ENCODE measurements at places on chromosomes 13 and 19.

- peak; percentile 22 for DNase-seq
Measured at GRCh38 chr19:41872775-41873647, 4.1 kb upstream of the CD79A start.

GRCh38 chr19:13318190-13318589 lies 168.0 kb downstream of the IER2 start:
- no peak for DNase-seq

DNA sequence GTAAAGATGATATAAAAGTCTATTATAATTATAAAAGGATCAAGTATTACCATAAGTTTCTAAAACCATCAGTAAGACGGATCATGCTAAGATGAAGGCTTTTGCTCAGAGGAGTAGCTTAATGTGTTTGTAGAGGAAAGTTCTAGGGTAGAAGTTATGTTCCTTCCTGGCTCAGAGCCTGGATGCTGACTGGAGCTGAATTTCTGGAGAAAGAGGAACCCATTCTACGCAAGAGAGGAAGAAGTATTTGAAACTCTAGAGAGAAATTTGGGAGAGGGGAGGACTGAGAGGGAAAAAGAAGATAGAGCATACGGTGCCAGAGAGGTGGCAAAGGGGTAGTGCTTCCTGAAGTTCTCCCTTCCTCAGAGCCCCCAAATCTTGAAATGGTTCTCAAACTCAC lies 51.4 kb upstream of the SGCG start:
- DNase-seq: no peak

DNA sequence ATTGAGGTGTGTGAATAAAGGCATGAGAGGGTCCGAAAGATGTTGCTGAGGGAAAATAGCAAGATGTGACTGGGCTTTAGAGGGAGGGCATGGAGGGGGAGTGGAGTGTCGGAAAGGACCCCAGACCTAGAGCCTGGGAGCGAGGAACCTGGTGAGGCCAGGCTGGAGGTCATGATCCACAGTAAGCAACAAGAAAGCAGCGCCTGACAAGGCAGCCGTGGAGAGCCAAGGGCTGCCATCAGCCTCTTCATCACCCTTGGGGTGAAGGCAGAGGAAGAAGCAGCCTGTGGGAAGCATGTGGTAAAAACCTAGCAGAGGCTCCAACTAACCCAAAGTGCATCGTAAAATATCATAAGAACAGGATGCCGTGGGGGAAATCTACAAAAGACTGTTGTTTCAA lies 162.8 kb upstream of the SOX1 start:
- DNase-seq: no peak

GRCh38 chr19:28475525-28475924 lies 737.4 kb downstream of the UQCRFS1 start:
- DNase-seq: no peak

GRCh38 chr19:6023085-6023682 lies 45.2 kb upstream of the RANBP3 start:
- DNase-seq: no peak

DNA sequence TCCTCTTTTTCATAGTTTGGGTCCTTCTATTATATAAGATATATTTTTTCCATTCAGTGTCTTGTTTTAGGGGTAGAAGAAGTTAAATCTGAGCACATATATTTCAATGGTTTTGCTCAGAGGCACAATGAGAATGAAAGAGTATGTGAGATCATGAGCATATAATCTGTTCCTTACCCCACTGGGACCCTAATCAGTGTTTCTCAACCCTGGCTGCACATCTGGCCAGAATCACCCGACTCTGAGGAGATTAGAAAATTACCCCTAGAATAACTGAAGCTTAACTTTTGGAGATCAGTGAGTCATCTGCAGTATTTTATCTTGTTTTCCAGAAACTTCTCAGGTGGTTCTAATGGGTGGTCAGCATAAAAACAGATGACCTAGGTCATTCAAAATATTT lies 782 bp downstream of the CYSLTR2 start:
- no peak for DNase-seq

DNA sequence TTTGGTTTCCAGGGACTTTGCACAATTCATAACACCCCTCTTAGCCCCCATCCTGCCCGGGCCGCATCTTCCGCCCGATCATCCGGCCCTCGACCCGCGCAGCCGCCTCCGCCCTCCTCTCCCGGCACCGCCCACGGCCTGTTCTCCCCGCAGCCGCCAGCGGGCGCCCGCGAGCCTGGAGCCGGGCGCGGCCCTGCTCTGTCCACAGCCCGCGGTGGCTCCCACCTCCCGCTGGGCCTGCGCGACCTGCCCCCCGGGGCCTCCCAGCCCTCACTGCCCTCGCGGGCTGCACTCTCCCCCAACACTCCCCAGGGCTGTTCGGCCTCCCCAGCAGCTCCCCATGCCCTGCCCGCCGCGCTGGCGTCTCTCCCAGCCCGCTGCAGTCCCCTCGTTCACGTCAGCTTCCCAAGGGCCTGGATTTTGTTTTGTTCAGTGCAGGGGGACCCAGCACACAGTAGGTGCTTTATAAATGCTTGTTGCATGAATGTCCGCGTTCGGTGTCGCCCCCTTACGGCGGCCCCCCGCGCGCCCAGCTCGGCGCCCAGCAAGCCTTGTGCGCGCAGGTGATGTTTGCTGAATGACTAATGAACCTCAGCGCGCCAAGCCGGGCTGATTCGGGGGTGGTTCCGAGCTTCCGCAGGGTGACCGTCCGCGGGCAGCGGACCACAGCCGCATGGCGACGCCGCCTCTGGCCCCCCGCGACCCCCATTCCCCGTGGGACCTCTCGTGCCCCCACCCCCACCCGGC lies 4.6 kb upstream of the APC2 start:
- no peak for DNase-seq

- DNase-seq: no peak
Measured at GRCh38 chr13:79126706-79127105, 279.3 kb downstream of the RBM26 start.

DNA sequence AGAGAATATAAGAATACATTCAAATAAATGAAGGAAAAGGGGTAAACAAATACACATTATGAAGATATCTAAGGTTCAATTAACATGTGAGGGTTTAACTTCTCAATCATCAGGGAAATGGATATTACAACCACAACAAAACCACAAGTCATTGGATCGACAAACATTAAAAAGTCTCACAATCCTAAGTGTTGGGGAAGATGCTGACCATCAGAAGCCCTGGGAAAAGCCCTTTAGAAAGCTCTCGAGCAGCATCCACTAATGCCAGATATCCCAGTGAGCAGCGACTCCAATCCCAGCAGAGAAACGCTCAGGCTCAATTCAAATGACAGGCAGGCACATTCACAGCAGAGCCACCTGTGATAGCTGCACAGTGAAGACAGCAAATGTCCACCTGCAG lies 3.1 kb downstream of the TPRX1 start:
- no peak for DNase-seq

DNA sequence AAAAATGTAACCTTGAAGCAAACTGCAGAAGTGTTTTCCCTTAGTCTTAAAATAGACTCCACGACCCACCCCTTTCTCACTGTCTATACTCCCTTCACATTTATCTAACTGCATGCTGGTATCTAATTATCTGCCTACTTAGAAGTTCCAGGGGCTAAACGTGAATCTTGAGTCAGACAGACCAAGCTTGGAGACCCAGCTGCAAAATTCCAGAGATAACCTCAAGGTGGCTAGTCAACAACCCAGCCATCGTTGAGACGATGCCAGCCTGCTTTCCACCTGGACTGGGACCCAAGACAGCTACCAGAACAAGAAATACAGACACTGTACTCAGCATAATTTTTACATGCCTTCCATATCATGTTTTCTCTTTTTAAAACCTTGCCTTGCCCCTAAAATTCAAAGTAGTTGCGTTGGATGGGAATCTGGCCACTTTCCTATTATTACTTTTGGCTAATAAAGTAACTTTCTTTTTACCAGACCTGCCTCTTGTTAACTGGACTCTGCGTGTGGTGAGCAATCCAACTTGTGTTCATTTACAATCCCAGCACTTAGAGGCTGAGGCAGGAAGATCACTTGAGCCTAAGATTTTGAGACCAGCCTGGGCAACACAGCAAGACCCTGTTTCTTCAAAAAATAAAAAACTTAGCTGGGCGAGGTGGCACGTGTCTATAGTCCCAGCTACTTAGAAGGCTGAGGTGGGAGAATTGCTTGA lies 82.3 kb downstream of the CDADC1 start:
- DNase-seq: no peak

DNA sequence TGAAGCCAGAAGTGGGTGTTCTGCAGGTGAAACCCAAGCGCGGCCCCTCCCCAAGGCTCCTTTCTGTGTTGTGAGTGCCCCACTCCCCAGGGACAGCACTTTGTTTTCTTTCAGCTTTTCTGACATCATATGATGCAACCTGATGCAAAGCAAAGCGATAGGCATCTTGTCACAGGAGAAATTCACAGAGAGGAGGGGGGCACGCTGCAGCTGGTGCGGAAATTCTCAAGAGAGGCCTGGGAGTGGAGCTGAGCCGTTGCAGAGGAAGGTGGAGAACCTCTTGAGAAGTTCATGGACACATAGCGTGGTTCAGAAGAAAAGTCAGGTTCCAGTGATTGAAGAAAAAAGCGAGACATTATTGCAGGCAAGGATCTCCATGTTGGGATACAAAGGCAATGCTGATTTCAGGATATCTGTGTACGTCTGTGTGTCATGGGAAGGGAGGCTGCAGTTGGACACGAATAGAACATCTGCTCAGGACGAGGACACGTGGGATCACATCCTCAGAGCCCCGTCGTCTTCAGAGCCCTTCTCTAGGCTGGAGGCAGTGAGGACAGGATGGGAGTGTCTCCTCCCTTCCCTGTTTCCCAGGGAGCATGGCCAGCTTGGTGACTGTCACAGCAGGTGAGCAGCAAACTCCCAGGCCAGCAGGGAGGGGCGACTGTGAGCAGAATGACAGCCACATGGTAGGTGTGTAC lies 79.2 kb downstream of the IRS2 start:
- DNase-seq: no peak

GRCh38 chr19:39264306-39265290 lies 3.6 kb upstream of the IFNL2 start:
- no peak for DNase-seq

DNA sequence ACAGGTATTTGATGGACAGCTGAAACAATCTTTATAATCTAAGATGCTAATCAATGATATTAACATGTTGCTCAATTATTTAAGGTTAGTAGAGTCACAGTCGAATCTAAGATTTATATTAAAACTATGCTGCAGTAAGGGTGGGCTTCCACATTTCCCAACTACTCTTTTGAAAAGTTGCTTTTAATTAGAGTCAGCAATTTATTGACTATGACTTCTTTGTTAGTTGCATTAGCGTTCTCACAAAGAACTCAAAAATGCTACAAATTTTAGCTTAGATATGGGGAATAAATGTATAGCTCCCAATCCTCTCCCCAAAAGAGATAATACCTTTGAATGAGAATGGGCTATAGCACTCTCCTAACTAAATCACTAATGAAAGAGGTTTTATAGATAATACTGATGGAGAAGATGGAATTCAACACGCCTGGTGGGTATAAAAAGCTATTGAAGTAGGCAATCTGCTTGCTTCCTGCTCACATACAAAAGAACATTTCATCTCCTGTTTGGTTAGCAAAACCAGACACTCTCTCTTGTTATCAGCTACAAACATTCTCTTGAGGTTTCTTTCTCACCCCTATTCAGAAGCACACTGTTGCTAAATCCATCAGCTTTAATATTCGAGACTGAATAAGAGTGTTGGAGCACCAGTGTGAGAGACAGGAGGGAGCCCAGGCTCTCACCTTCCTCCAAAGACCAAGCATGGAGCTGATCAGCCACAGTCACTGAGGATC lies 2.4 kb upstream of the FLT1 start:
- DNase-seq: no peak

GRCh38 chr19:1088416-1089010 lies 6.7 kb downstream of the POLR2E start:
- DNase-seq: no peak

DNA sequence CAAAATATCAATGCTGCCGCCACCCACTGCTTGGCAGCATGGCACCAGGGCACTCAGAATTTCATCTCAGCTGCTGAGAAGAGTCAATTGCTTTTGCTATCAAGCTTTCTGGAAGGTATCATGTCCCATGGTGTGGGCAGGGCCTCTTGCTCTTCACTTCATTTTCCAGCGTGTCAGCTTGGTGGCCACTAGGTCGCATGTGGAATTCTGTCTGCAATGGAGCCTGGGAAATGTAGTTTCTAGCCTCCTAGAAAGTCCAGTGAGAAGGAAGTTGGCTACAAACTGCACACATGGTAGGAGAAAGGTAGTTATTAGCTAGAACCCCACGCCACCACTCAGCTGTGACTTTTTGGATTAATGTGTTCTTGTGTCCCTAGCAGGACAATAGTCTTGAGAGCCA lies 105.3 kb downstream of the MYO16 start:
- no peak for DNase-seq

GRCh38 chr13:47135800-47136503 lies 239.1 kb upstream of the HTR2A start:
- DNase-seq: no peak

GRCh38 chr19:28586474-28586873 lies 626.5 kb downstream of the UQCRFS1 start:
- DNase-seq: no peak

GRCh38 chr13:19152403-19152802 lies 29.2 kb downstream of the TUBA3C start:
- DNase-seq: no peak

All from non-pigmented ciliary epithelial cell (primary cell).